Fibroblast of lung (primary cell): ENCODE measurements at places on chromosomes 6 and 20.

- no peak for DNase-seq
These were observed 127.5 kb upstream of the SMLR1 start for GRCh38 chr6:130699742-130700141.

DNA sequence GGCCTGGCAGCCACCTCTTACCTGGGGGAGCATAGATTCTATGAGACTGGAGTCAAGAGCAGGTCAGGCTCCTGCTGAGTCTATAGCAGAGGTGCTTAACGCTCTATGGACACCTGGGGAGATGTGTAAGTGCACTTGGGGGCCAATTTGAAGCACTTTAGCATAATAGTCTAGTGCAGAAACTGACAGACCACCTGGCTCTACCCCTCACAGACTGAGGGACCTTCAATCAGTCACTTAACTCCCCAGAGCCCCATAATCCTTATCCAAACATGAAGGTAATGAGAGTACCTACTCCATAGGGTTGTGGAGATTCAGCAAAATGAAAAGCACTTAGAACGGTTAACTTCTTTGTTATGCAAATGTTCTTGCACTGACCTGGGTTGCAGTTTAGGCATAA lies 87.3 kb upstream of the SLC22A16 start:
- no peak for DNase-seq

- DNase-seq: no peak
These were observed 20.9 kb upstream of the MCM3 start for GRCh38 chr6:52305411-52305810.

DNA sequence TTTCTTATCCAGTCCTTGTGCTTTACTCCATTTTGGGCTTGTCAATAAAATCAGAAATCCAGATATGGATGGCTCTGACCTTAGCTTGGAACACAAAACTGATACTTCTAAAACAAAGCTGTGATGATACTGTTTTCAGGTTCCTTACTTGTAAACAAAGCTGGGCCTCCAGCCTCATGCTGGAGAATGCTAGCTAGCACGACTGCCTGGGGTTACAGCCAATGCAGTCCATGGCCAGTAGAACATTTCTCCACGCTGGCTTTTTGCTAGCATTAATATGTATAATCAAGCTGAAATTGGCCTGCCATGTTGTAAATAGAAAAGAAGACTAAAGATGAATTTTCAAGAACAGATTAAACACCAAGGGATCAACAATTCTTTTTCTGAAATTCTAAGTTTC lies 63.9 kb downstream of the MTHFD1L start:
- no peak for DNase-seq

- no peak for DNase-seq
These were observed 595 bp downstream of the FKBPL start for GRCh38 chr6:32129297-32130088.

- peak; percentile 50 for DNase-seq
These were observed 163.6 kb upstream of the CENPW start for GRCh38 chr6:126176282-126176681.

- no peak for DNase-seq
These were observed 18.4 kb downstream of the NUDT3 start for GRCh38 chr6:34374069-34374468.

- no peak for DNase-seq
These were observed 1567.8 kb upstream of the DEFB115 start for GRCh38 chr20:29689411-29690225.

- peak; percentile 29 for DNase-seq
These were observed 29.4 kb downstream of the PHIP start for GRCh38 chr6:79048611-79049010.

DNA sequence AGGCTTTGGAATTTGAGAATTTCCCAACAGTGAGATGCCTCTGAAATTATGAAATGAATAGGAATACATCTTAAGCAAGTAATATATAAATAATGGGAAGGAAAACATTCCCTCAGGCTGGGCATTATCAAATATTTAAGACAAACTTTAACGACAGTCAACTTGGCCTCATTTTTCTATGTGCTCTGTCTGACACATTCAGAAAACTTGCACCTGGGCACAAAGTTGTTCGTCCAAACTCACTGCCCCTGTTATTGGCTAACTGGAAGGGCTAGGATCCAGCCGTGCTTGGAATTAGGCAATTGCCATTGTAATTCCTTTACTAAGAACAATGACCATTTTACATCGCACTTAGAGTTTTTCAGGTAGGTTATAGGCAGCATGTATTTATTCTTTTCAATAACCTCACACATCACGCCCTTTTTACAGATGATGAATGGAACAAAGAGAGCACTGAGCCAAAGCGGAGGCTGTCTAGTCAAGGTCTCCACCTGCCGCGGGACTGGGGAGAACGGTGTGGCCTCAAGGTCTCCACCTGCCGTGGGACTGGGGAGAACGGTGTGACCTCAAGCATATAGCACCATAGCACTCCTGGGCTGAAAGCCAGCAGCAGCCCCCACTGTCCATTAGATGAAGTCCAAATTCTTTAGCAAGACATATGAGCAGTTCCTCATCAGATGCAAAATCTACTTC lies 40.7 kb upstream of the FOXQ1 start:
- no peak for DNase-seq

- no peak for DNase-seq
These were observed 220.4 kb downstream of the FARS2 start for GRCh38 chr6:5481750-5482149.

DNA sequence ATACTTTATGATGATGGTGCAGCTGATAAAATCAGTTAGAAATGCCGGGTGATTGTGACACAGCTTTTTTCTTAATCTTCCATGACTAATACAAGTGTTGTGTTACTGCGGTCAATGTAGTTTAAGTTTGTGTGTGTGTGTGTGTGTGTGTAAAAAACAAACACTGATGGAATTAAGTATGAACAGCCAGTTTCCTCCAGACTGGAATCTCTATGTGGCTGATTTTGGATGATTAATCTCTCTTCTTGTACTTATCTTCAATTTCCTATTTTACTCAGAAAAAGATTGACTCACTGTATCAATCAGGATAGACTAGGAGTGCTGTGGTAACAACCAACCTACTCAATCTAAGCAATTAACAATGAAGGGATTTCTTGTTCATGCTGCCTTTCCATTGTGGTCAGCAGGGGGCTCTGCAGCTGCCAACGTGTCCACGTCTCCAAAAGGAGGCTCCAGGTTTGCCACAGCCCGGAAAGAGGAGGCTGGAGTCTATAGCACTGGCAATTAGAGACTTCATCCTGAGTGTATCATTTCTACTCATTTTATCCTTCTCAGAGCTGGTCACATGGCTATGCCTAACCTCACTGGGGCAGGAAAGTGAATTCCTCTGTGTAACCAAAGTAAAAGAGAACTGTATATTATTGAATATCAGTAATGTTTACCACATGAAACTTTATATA lies 107.7 kb downstream of the CD109 start:
- DNase-seq: peak; percentile 93

DNA sequence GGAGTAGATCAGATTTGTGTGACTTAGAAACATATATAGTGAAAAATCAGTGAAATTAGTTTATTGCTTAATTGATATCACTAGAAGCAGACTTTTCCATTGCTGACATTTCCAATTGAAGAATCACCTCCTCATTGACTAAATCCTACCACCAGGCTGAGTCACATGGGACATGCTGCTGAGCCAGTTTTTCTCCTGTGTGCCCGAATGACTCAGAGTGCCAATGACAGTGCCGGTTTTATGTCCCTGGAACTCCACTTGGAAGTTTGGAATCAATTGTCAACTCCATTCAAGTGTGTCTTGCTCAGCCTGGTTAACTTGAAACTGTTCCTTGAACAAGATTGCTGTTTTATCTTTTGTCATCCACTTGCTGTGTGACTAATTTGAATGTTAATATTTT lies 316.1 kb upstream of the PRDM1 start:
- no peak for DNase-seq

- no peak for DNase-seq
These were observed 79.7 kb downstream of the JARID2 start for GRCh38 chr6:15325540-15325955.

- DNase-seq: no peak
These were observed 52.1 kb downstream of the PTPN1 start for GRCh38 chr20:50562262-50562701.

GRCh38 chr6:36029464-36029863 lies 1.9 kb downstream of the MAPK14 start:
- peak; percentile 59 for DNase-seq

- peak; percentile 47 for DNase-seq
These were observed 75.4 kb upstream of the ECI2 start for GRCh38 chr6:4210629-4211419.

DNA sequence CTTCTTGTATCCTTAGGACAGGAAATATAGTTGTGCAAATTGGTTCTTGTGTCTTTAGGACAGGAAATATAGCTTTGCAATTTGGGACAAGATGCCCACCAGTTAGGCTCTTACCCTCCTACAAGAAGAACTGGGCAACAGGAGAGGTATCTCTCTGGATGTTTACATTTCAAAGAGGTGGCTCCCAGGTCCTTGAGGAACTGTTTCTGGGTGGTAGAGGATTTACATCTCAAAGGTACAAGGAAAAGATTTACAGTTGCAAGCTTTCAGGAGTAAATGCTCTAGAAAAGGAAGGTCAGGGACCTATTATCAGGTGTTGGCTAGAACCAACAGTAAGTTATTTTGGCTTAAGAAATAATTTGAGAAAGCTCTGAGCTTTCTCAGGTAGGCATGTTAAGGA lies 19.2 kb downstream of the RNF182 start:
- DNase-seq: no peak

GRCh38 chr6:154736618-154737259 lies 3.5 kb downstream of the SCAF8 start:
- no peak for DNase-seq

GRCh38 chr20:62023935-62024334 lies 41.7 kb downstream of the TAF4 start:
- DNase-seq: no peak

DNA sequence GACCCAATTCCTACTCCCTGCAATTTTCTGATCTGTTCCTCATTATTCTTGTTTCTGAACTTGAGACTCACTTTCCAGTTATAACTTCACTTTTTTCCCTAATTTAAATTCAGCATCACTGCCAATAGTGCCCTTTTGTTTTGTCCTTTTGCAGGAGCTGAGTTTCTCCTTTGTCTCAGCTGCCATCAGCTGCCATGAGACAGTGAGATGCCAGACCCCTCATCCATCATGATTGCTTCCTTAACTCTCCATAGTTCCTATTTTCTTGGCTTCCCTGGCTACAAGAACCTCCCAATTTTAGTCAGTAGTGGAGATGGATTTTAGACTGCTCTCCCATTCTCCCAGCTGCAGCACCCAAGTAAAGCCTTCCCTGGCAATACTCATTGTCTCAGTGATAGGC lies 518.1 kb downstream of the HDGFL1 start:
- no peak for DNase-seq

GRCh38 chr6:15893556-15894253 lies 230.9 kb upstream of the DTNBP1 start:
- DNase-seq: peak; percentile 37

DNA sequence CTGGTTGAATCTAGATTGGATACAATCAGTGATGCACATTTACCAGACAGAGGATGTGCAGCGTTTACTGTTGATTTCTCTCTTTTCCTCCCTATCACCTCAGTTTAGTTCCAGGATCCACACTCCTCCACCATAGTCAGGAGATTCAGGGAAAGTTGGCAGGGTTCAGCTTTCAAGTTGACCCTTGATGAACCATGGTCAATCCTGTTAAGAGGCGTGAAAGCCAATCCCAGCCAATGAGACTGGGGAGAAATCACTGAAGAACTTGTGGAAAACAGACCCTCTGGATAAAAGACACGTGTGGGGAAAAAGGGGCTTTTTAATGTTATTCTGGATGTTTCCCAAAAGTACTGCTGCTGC lies 19.2 kb upstream of the SCP2D1 start:
- DNase-seq: no peak

DNA sequence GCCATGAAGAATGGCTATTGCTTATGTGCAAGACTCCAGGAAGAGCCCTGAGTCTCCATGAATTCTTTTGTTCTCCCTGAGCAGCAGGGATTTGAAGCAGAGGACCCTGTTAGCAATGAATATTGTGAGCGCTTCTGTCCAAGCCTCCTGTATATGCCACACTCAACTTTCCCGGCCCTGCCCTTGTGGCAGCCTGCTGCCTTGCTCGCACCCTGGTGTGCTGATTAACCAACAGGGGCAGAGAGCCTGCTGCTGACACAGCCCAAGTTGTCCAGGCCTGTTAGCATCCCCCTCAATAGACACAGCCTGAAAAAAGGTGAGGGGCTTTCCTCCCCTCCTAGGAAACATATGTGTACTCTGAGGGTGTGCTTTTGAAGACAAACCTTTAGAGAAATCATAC lies 131.4 kb downstream of the BMP2 start:
- DNase-seq: no peak

- no peak for DNase-seq
These were observed 73.2 kb downstream of the BCKDHB start for GRCh38 chr6:80179695-80180094.

DNA sequence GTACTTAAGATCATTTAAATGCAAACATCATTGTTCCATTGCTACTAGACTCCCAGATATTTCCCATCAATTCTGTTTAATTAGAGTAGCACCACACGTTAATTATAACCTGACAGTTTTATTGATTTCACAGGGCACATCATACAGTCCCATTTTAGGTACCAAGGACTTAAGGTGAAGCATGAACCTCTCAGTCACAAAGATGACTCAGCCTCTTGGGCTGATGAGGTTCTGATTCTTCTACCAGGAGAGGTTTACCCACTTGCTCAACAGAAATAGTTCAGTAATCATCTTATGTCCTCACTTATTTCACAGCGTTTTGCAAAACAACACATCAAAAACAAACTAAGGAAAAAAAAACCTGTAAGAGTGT lies 98.5 kb downstream of the HIVEP2 start:
- DNase-seq: peak; percentile 70

DNA sequence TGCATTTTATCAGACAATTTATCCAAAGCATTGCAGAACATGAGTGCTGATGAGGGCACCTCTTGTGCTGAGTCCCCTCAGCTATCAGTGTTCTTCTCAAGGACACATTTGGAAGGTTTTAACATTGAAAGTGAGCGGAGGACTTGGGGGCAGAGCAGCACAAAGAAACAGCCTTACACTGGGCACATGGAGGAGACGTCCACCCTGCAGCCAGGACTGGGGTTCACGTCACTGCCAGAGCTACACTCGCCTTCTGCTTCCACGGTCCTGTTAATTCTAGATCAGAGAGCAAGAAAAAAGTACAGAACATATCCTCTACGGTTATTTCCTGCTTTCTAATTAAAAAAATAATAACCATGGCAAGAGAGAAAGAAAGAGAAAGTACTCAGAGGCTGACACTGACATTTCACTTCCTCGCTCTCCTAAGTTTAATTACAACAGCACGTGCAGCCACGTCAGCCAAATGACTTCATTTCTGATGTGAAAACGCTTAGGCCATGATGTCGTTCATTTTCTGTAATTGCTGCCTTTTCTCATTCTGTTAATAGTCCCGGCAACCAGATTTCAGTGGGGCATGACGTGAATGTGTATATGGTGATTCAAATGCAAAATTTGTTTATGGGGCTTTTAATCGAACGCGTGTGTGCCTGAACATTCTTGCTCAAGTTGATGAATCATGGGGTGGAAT lies 5.1 kb downstream of the PRND start:
- DNase-seq: peak; percentile 72
